ENCODE measurements at places on chromosomes 7 and 10.

GRCh38 chr10:32948451-32948850 is 9.6 kb downstream of the ITGB1 start:
- no peak for DNase-seq

GRCh38 chr7:25951414-25952260 is 200.4 kb upstream of the NFE2L3 start:
- DNase-seq = no peak

GRCh38 chr10:112217386-112218035 is 33.9 kb upstream of the GPAM start:
- DNase-seq = no peak

DNA sequence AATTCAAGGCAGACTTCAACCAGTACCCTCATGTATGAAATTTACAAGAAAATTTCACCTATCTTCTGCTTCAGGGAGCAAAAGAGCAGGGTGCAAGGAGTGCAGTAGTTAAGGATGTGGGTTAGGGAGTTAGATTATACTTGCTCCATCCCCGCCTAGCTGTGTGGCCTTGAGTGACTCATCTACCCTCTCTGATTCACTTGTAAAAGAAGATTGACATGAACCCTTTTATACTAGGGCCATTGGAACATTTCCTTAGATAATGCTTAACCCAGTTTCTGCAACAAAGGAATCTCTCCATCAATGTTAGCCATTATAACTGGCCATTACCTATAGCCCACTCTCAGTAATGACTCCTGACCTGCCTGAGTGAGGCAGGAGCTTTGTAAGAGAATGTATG is 10.2 kb upstream of the HSPA12A start:
- DNase-seq = no peak

- DNase-seq = no peak
Measured at GRCh38 chr7:150944066-150945042, 33.8 kb downstream of the KCNH2 start.

DNA sequence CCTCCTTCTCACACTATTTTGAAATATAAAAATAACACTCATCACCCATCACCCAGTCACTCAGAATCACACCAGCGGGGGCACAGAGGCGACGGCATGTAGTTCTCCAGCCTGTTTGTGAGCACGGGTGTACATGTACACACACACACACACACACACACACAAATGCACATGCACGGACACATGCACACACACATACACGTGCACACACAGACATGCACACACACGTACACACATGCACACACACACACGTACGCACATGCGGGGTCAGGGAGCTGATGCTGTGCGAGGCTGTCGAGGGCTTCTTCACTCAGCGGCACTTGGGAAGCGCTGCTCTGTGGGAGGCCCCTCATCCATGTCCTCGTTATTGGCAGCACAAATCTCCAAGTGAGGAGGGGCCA is 178.8 kb downstream of the ELFN1 start:
- DNase-seq = no peak

DNA sequence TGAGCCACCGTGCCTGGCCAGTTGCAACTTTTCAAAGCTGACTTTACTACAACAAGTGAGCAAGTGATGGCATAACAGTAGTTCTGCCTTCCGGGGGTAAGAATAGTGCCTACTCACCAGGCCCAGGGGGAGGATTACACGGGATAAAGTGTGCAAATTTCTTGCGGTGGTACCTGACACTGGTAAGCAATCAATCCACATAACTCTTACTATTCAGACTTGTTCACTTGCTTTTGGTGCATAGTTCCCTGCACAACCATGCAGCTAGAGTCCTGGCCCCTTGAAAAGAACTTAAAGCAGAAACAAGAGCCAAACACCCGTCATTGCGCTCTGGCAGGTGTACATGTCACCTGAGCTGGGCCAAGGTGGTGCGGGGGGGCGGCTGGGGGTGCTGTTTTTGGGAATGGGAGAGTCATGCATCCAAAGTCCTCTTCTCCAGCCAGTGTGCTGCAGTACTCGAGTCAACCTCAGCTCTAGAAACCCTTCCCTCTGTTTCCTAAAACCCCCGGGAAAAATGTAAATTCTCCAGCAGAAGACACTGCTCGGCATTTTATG is 5.4 kb upstream of the COBL start:
- DNase-seq = no peak

- DNase-seq = no peak
Measured at GRCh38 chr7:120280743-120281142, 7.8 kb downstream of the KCND2 start.

DNA sequence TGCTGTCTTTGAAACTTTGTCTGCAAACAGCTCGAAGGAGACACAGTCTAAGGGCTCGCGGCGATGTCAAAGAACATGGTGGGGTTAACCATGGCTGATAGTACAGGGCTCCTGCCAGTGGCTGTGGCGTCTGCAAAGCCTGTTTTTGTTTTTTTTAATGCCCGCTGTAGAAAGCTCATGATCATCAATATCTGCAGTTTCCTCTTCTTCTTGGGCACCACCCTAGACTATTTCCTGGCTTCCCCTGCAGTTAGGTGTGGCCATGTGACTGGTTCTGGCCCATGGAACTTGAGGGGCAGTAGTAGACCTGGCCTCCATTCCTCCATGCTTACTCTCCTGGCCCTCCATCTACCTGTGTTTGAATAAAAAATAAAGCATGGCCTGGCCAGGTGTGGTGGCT is 21.8 kb upstream of the SAMD8 start:
- DNase-seq = no peak

GRCh38 chr7:18570890-18571478 is 75.4 kb downstream of the HDAC9 start:
- no peak for DNase-seq

- no peak for DNase-seq
Measured at GRCh38 chr7:114084002-114084471, 165.2 kb upstream of the PPP1R3A start.

DNA sequence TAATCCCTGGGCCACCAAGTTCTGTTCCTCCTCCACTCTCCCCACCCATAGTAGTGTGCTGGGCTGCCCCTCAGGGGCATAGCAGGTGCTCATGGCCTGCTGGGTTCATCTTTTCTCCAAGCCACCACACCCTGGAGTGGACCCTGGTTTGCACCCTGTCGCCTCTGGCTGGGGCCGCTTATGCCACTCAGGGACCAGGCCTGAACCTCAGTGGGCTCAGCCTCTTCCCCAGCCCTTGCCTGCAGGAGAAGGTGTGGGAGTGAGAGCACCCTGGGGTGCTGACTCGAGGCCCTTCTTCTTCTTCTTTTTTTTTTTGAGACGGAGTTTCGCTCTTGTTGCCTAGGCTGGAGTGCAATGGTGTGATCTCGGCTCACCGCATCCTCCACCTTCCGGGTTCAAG is 10.2 kb downstream of the CLIP2 start:
- DNase-seq = no peak

DNA sequence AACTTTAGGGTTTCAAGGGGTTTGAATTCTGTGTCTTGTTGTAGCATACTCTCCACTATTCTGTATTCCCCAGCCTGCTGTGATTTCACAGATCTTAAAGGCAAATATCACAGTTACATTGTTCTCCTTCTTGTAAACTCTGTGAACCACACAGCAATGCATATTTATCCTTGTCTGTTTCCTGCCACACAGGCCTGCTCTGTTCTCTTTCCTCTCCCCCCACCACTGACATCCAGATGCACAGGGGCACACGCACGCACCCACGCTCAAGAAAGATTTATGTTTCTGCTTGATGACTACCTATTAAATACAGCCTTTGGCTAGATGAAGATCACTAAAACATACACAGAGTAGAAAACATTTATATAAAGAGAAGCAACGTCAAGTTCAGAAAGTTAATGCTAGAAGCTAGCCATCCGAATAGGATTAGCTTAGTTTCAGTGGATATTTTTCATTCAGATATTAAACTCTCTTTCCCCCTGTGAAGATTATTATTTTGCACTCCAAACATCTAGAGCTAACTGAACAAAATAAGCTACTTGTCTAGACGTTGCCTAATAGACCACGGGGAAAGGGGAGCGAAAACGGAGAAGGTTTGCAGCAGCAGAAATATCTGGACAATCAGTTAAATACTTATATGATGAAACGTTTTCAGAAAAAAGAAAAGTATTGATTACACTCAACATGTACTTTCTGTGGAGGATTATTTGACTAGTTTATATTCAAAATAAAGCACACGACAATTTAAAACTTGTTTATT is 193.1 kb upstream of the SEMA3C start:
- DNase-seq = no peak

DNA sequence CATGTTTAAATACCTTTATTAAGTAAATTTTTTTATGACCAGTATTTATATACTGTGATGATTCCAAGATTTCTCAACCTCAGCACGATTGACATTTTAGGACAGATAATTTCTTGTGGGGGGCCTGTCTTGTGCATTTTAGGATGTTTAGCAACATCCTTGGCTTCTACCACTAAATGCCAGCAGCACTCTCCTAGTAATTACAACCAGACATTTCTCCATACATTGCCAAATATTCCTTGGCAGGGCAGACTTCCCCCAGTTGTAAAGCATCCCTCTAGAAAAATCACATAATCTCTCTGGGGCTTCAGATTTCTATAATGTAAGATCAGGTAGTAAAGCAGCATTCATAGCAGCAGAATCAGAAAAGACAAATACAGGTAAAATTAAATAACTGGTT is 7.8 kb upstream of the LIPM start:
- no peak for DNase-seq

DNA sequence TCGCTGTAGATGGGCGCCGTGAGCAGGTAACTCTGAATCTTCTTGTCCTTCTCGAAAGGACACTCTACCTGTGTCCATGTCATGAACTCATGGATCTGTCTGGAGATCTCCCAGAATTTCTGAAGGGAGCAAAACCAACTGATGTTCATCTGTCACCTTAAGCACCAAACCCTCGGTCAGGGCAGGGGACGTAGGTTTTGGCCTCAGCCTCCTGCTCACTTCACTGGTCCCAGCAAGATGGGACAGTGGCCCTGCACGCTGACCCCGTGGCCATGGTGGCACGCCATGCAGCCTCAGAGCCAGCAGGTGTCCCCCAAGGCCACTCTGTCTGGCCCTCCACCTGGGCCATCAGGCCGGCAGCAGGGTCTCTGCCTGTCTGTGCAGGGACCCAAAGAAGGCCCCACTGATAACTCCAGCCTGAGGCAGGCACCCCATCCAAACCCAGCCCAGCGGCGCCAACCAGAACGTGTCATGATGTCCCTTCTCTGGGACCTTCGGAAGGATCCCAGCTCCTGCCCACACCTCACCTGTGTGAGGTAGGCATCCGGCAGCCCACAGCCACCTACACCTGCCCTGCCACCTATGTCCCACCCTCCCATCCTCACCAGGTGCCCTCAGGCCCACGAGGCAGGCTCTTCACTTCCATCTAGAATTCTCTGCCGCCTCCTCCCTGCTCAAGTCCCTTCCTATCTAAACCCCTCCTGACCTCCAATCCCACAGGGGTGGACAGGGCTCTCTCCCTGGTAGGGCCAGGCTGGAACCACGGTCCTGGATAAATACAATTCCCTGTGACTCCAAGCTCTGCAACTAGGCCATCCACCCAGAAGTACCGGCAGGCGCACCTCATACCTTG is 59.0 kb downstream of the CSGALNACT2 start:
- no peak for DNase-seq

DNA sequence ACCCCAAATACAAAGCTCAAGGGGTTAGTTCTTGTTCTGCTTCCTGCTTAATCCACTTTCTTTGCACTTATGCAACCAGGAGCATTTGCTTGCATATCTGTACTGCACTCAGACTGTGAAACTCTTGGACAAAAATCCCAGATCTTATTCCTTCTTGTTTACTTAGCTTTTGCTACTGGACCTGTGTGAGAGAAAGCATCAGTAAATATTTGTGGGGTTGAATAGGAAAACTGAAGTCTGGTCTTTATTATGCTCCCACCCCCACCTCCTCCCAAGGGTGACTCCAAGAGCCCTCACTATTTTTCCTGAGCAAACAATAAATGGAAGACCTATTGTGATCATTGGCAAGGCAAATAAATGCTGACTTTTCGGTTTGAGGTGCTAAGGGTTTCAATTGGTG is 57.1 kb upstream of the VSTM2A start:
- DNase-seq = no peak

- no peak for DNase-seq
Measured at GRCh38 chr7:113128031-113128430, 9.7 kb upstream of the SMIM30 start.

GRCh38 chr10:77927402-77928246 is 1.1 kb upstream of the DLG5 start:
- no peak for DNase-seq

DNA sequence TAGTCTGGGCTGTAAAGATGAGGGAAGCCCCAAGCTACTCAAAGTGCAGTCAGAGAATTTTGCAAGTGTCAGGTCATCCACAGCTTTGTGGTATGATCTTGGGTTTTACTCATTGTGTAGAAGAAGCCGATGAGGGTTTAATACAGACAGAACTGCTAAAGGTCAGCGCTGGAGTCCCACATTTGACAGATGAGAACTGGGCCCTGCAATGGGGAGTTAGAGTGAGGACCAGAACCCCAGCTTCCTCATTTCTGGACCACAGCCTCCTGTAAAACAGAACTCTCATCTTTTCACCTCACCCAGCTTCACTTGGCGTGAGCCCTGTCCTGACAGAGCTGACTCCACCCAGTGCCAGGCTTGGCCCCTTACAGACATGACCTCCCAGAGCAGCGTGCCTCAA is 20.1 kb downstream of the LRRC20 start:
- no peak for DNase-seq

DNA sequence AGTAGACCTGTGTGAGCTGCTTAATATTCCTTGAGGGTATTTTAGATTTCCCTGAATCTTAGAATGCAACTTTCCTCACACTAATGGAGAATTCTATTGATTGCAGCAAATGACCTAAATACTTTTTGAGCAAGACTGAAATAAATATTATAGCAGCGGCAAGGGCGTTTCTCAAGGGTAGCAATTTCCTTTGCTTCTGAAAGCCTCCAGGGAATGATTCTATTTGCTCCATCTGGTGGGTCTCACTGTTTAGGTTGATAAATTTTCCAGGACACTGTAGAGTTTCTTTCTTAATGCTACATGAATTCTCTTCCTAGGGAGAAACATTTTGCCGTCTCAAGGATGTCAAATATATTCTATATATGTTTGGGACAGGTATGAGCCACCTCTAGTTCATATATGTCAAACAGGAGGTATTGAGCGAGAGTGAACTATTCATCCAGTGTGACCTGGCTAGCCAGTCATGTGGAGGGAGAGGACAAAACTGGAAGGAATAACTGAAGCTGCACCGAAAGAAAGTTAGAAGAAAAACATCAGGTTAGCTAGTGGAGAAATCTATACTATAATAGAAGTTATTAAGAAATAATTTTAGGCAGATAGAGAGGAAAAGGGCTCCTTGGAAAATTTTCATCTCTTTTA is 57.9 kb upstream of the FZD8 start:
- no peak for DNase-seq

GRCh38 chr10:18087355-18087754 is 52.9 kb upstream of the CACNB2 start:
- no peak for DNase-seq

Measured in esophagus squamous epithelium (tissue), 5 donors.